ENCODE measurements at places on chromosomes 3 and 15. TPM values are rescaled to one million over a fixed set of nuclear protein-coding genes. Genes with fewer than 3 reads are reported as not detected.

DNA sequence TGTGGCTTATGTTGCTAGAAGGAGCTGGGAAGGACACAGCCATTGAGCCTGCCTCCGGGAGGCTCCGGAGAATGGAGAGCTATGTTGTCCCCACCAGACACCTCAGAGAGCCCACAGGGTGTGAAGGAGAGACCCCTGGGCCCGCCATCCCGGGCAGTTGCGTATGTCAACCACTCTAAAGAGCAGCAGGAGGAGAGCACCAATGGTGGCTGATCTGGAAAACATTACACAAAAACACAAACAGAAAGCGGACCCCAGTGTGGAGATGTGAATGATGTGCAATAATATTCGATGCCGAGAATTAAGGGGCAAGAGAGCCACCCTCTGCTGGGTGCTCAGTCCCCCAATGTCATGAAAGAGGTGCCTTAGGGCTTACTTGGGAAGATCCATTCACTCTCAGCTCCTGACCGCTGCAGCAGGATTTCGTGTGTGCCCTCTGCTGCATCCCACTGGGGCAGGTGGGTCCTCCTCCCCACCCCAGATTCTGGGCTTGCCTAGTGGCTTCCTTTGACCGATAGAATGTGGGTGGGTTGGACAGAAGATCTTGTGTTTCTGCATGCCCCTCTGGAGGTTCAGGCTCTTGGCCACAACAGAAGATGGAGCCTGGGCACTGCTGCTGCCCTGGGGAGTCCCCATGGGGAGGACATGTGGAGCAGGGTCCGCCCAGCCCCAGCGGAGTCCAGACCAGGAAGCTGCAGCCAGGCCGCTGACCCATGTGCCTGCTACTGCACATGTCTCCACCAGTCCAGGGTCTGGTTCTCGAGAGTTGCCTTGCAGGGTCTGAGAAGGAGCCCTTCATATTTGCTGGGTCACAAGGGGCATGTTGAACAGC, 245.3 kb downstream of the OCA2 start:
- DNase-seq, result no peak

DNA sequence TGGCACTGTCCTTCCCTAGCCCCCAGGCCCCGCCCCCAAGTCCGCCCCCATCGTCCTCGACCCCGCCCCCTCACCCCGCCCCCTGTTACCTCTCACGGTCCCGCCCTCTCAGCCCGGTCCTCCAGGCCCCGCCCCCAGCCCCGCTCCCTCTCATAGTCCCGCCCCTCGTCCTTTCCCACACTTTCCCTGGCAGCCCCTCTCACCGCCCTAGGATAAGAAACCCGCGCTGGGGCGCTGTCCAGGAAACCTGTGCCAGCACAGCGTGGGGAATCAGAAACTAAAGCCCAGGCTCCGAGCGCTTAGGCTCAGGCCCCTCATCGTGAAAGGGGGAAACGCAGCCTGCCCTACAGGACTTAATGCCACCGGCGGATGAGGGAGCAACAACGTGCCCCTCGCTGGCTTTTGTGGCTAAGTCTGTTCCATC, 20.9 kb downstream of the TRPM1 start:
- DNase-seq, result peak; percentile 68

DNA sequence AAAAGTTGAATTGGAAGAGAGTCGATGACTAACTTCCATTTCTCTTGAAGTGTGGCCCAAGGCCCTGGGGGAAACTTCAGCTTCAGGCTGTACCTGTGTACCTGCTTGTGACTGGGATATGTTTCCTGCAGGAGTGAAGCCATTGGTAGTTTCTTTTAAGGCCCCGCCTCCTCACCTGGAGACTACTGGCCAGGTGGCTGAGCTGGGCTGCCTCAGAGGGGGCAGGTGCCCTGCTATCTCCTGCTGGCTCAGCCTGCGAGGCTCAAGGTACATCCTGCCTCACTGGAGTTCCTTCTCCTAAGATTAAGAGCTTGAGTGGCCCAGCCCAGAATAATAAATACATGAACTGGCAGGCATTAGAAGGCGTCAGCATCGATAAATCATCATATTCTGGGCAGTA, 121.6 kb upstream of the ROPN1 start:
- DNase-seq, result no peak

DNA sequence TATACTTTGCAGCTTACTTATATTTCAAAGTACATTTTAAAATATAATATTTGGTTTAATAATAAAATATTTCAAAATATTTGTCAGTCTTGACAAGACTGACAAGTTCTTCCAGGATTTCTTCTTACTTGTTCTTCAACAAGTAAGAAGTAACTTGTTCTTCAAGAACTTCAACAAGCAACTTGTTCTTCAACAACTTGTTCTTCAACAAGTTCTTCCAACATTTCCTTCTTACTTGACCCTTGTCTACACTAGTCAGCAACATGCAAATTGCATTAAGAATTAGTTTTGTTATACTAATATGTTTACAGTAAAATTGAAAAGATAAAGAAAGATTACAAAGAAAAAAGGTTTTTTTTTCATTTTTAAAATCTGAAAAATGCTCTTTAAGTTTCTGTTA, 731.7 kb downstream of the NSUN3 start:
- DNase-seq, result no peak

- no peak for DNase-seq
These were observed 61.6 kb upstream of the STAC start for GRCh38 chr3:36318621-36319200.

Gene CCDC174
- 11.9 TPM for total RNA-seq

Gene ZCWPW2
- 2.2 TPM for total RNA-seq

Measured in left ventricle myocardium inferior (tissue), 1 donor.